HS-27A (cell line): ENCODE measurements at places on chromosomes 12 and 14.

GRCh38 chr12:2776129-2776806 lies 18.5 kb upstream of the FKBP4 start:
- no peak for DNase-seq

DNA sequence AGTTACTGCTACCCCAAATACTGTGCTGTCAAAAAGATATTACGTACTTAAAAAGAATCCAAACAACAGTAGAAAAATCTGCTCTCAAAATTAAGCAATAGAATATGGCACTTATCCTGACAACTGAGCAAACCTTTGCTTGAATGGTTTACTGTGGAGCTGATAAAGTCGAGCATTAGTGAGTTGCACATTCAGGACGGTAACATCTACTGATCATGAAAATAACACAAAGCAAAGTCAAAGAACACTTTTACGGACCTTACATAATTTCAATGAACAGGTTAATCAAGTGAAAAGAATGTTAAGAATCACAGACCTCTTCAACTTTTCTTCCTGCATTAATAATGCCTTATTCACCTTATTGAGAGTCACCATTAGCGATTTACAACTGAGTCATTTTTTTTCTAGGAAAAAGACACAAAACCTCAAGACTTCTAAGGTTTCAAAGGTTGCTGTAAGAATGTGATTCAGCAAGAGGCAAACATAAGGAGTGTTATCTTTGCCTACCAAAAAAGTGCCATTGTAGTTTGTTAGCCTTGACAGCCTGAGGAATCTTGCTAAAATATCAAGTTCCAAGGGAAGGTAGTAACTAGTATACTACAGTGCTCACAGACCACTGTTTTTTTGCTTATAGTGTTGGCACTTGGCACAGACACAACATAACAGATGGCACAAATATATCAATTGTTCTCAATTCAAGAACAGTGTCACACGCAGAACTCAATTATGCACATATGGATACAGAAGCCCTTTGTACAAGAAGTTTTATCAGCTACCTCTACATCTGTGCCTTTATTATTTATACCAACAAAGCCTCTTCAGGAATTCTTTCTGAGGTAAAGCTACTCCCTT lies 334.2 kb upstream of the RPL10L start:
- no peak for DNase-seq

- DNase-seq = no peak
Measured at GRCh38 chr12:10853776-10854175, 4.5 kb upstream of the PRR4 start.

DNA sequence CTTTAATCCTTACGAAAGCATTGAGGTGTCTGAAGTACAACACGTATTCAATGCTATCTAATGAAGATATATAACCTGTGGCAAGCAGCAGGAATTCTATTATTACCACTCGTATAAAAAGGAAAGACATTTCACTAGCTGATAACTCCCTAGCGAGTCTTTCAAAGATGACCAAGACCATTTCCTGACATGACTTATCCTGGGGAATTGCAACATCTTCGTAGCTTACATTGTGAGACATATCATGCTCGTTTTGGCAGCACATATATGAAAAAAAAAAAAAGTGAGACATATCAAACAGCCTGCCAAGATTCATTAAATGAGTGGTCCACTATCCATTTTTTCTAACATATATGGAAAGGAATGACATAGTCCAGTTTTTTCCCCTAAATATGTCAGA lies 337.0 kb downstream of the FSCB start:
- no peak for DNase-seq

- DNase-seq = no peak
Measured at GRCh38 chr12:56682323-56682722, 5.8 kb downstream of the PTGES3 start.
